NCI-H345 (cell line): ENCODE measurements at places on chromosomes 16 and 17.

DNA sequence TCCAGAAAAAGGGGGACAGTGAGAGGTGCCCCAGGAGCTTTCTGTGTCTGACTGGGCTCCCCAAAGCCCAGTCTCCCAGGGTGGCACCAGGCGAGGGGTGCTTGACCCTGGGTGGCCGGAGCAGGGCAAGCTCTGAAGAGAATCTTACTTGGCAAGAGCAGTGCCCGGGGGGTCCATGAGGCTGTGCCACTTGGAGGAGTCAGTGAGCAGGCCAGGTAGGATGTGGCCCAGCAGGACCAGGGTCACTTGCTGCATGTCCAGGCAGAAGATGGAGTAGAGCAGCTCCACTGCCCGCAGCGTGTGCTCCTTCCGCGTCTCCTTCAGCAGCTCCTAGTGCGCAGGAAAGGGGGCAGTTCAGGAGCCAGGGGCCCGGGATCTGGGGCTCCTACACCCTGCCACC, 7.3 kb downstream of the CSF3 start:
- DNase-seq, result no peak

GRCh38 chr16:47506800-47507199, 45.7 kb downstream of the PHKB start:
- no peak for DNase-seq

DNA sequence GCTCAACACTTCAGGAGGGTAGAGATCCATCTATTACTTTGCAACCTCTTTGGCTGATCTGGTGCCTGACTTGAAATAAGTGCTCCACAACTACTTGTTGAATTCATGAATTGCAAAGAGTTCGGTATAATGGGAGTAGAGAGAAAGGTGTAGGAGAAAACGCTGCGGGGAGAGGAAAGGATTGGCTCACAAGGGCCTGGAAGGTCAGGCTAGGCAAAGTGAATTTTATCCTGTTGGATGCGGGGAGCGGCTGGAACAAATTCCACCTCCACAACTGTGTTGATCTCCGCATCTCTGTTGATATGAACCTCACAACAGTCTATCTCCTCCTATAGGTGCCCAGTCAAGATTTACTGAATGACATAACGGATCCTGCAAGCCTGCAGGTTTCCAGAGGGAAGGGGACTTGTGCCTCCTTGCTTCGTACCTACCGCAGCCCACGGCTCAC, 684 bp downstream of the SLX4 start:
- DNase-seq, result peak; percentile 15

- no peak for DNase-seq
These were observed 13.6 kb downstream of the HSD11B2 start for GRCh38 chr16:67444259-67445125.

DNA sequence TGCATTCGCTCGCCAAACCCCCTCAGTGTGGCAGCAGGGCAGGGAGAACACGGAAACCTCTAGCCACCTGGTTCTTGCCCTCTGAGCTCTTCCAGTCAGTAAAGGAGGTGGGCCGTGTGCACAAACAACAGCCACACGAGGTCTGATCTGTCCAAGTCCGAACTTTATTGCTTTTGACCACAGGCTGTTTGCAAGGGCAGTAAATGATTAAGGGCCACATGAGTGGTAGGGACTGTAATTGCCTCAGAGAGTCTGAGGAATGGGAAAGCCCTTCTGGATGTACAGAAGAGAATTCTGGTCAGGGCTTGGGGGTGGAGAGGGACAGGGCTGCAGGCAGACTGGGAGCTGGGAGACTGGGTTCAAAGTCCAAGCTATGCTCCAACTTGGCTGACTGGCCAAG, 75.7 kb upstream of the LHX1 start:
- DNase-seq, result no peak
